HFF-Myc (cell line): ENCODE measurements at places on chromosomes 6 and 20.

DNA sequence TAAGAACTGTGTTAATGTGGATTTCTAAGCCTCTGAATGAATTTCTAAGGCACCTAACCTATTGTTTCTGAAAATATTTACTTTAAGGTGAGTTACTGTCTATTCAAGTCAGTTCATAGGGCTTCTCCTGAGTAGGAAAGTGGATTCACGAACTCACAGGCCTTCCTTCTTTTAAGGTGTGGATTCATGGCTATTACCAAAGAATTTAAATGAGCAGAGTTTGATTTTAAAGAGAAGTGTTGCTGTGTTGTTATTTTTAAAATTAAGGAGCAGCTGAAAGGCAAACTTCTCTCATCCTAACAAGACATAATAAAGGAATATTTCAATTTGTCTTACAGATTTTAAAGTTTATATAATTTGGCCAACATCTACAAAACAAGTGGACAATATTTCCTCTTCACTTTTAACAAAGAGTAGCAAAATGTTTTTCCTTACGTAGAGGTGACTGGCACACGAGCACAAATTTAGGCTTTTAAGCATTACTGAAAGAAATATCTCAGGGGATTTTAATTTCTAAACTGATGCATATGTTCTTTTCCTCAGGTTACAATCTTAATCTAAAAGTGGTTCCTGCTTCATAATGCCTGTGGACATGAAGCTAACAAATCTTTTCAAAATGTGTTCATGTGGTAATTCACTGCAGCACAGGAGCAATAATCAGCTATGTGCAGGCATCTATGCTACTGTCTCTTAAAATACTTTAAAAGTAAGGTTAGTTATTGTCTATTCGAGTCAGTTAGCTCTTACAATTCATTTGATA, 602 bp upstream of the TSPYL4 start:
- no peak for DNase-seq

GRCh38 chr20:59814840-59815340, 118.5 kb downstream of the SYCP2 start:
- no peak for DNase-seq

DNA sequence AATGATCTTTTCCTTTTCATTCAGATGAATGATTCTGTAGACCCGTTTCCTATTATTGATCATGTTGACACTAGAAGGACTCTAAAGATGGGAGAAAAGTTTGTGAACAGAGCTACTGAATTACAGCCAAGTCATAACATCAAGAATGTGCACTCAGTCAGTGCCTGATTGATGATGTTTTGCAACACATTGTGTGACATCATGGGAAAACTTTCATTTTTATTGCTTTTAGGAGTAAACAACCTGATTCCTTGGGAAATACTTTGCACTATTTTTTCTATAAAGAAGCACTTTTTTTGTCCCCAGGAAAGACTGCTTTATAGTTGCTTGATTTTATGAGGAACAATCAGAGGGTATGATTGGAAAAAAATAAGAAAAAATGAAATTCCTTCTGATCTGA, 383.8 kb upstream of the JAG1 start:
- no peak for DNase-seq

- no peak for DNase-seq
Measured at GRCh38 chr20:51696304-51697071, 71.7 kb downstream of the ATP9A start.

DNA sequence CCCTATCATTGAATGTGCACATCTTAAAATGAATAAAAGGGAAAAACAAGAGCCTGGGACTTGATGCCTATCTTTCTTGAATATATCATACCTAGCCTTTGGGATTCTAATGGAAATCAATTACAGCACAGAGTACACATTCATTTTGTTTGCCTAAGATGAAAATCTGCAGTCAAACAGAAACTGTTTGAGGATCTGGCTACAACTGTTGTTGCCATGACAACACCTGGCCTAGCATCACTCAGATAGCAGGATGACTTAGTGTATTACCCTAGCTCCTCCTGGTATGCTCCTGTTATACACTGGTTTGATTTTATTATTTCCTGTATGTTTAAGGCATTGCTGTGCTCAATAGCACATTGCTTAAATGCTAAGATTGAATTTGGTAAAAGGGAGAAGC, 71.5 kb upstream of the LAMP5 start:
- no peak for DNase-seq

DNA sequence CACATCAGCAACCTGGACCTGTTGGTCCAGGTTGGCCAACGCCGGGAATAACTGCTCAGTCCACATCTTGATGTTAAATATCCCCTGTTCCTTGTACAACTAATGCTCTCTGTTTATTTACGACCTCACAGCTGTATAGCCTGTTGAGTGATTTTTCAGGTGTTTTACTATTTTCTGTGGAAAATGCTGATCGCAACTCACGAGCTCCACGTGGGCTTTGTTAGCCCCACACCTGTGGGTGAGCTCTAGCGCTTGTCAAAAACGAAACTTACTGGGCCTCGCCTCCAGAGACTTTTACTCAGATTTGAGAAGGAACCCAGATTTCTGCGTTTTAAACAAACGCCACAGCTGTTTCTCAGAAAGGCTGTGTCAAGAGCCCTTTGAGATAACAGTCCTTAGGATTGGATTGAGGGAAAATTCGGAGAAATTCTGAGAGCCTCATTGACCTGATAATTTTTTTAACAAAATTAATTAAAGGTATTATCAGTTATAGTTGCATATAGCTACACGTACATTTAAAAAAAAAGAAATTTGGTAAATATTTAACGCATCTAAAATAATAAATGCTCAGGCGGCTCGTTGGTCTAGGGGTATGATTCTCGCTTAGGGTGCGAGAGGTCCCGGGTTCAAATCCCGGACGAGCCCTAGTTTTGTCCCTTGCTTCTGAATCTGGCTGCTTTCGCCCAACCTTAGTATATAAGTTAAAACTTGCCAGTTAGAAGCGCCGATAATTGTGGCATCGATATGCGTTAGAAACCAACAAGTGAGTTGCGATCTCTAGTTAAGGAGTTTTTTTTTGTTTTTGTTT, 16.7 kb downstream of the HMGN4 start:
- DNase-seq, result no peak

- DNase-seq, result no peak
Measured at GRCh38 chr6:20182926-20183521, 29.2 kb downstream of the MBOAT1 start.

- DNase-seq, result no peak
Measured at GRCh38 chr6:158058171-158058651, 76.5 kb downstream of the SYNJ2 start.

DNA sequence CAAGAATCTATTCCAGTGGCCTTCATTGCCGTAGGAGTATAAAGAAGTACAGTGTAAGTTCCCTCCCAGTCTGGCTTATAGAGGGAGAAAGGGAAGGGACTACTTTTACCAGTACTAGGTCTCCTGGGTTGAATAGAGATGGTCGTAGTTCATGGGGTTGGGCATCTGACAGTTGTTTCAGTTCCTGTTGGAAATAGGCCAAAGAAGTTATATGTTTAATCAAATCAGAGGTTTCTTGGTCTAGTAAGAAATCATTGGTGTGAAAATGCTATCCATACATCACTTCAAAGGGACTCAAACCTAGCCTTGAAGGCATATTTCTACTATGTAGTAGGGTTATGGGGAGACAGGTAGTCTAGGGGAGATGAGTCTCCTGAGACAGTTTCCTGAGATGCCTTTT, 45.6 kb upstream of the MAN1A1 start:
- no peak for DNase-seq

DNA sequence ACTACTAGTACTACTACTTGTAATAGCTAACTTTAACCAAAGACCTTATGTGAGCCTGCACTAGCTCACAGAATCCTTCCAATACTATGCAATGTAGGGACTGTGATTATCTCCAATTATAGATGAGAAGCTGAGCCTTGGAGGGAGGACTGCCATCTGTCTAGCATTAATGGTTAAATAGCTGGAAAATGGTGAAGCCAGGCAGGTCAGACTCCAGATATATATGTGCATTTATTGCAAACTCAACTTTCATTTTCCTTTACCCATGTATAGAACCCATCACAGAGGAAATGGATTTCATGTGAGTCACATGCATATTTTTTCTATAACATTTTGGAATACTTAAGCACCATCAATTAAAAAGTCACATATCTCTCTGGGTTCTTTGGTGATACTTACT, 229.9 kb downstream of the BCAS1 start:
- no peak for DNase-seq

- peak; percentile 92 for DNase-seq
Measured at GRCh38 chr6:13302751-13303667, 25.3 kb downstream of the TBC1D7 start.

- DNase-seq, result no peak
Measured at GRCh38 chr6:140909156-140909555, 1223.6 kb upstream of the GJE1 start.

DNA sequence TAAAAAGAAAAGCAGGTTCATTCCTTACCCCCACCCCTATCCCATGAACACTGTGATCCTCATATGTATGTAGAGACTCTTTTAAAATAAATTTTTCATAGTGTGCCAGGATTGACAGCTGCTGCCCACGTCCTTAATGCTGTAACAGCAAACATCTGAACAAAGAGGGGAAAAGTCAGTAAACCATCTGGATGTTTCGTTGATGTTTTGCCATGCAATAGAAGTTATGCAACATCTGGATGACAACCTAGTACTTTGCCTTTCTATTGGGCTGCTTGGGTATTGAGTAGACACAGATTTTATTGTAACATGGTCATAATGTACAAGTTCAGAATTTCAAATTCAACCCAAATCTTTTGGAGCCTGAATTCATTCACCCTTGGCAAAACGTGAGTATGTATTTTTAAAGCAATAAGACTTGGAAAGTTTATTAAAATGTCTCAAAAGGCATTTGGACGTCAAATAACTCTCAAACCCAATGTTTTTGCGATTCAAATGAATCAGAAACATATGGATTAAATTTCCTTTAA, 500.3 kb downstream of the DHX35 start:
- DNase-seq, result no peak

DNA sequence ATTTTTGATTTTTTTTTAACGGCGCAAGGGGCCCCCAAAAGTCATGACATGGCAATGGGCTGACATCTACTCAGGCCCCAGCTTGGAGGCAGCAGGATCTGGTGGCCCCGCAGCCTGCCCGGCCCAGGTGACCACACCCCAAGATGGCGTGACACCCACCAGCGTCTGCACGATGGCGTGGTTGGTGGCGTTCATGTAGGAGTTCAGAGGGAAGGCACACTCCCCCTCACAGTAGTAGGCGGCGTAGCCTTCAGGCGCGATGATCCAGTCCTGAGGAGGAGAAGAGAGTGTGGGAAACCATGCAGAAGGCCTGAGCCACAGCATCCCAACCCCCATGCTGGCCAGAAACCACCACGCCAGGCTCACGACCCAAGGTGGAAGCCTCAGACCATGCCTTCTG, 93.4 kb downstream of the BMP7 start:
- DNase-seq, result no peak

- no peak for DNase-seq
Measured at GRCh38 chr20:21499641-21500040, 14.2 kb downstream of the NKX2-2 start.

DNA sequence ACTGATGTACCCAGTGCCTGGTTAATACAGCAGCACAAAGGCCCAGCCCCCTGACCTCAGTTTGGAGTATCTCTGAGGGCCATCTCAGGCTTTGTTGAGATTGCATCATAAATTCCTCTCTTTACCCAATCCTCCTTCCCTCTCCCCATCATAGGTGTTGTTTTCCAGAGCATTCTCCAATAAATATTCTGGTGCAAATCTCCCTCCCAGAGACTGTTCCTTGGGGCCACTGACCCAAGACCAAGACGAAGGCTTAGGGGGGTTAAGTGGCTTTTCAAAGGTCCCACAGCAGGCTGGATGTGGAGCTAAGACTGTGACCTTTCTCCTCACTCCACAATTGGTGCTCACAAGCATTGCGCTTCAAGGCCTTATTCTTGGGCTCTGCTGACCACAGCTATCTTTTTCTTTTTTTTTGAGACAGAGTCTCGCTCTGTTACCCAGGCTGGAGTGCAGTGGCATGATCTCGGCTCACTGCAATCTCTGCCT, 72.4 kb upstream of the ZMYND8 start:
- DNase-seq, result no peak

DNA sequence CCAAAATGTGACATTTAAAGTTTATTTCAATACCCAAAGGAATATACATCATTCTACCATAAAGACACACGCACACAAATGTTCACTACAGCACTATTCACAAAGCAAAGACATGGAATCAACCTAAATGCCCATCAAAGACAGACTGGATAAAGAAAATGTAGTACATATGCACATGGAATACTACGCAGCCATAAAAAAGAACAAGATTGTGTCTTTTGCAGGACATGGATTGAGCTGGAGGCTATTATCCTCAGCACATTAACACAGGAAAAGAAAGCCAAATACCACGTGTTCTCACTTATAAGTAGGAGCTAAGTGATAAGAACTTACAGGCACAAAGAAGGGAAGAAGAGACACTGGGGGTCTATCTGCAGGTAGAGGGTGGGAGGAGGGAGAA, 22.4 kb downstream of the ATP9A start:
- DNase-seq, result no peak

- DNase-seq, result no peak
Measured at GRCh38 chr20:50805349-50805684, 10.5 kb downstream of the BCAS4 start.

- no peak for DNase-seq
Measured at GRCh38 chr20:61965606-61966491, 99.8 kb downstream of the TAF4 start.

- DNase-seq, result no peak
Measured at GRCh38 chr6:33610779-33611732, 10.1 kb upstream of the ITPR3 start.

- DNase-seq, result no peak
Measured at GRCh38 chr6:84460491-84460890, 233.0 kb upstream of the CEP162 start.

DNA sequence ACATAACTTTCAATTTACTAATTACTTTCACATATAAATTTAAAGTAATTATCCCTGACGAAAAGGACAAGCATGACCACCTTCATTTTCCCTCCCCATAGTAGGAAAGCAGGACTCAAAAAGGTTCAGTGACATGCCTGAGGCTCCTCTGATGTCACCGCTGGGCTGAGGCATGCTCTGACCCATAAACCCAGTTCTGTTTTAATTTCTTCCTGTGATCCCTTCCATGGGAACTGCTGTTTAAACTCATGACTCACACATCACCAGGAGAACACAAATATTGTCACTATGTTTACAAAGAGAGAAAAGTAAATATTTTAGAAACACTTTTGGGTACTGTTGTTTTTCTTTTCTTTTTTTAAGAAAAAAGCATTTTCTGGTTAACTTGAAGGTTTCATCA, 38.0 kb upstream of the NR2E1 start:
- DNase-seq, result no peak

- DNase-seq, result no peak
Measured at GRCh38 chr20:32706486-32706885, 32.7 kb upstream of the C20orf203 start.

DNA sequence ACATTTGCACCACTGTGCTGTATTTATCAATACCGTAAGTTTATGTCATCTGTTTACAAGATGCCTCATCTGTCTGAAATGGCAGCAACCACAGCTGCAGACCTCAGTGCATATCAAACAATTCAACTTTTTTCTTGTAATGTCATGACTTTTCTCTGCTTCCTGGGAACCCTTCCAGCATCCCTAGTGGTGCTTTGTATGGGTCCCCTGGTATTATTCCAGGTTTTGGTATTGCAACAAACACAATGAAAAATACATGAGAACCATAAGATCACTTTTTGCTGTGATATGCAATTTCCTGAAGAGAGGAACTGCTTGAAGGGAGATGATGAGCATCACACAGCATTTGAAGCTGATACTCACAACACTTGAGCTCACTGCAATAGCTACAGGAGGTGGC, 12.0 kb upstream of the TXNDC5 start:
- DNase-seq, result no peak
